ENCODE measurements at places on chromosomes 4 and X. TPM values are rescaled to one million over a fixed set of nuclear protein-coding genes. Genes with fewer than 3 reads are reported as not detected.

MOB1B gene
- total RNA-seq: 34.3 TPM

OFD1 gene
- total RNA-seq: 66.7 TPM

RAB9B gene
- 0.96 TPM for total RNA-seq

FDCSP gene
- not detected for total RNA-seq

HTN1 gene
- total RNA-seq: not detected

GRCh38 chr4:8000721-8001491, 61.2 kb upstream of the AFAP1 start:
- DNase-seq: no peak

- no peak for DNase-seq
Measured at GRCh38 chr4:61173799-61174198, 26.3 kb upstream of the ADGRL3 start.

DNA sequence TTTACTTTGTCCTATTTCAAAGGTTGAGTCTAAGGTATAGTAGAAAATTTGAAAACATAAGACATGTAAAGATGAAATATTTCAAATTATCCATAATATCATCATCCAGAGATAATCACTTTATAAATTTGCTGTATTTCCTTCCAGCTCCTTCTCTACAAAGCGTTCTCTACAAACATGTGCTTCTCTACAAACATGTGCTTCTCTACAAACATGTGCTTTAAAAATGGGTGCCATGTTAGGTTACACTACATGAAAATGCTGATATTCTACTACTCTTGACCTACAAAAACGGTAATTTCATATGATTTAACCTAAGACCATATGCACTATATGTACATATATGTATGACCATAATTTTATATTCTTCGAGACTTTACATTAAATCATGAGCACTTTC, 92.0 kb downstream of the FBXW7 start:
- DNase-seq: no peak

- no peak for DNase-seq
Measured at GRCh38 chr4:52755426-52755825, 4.2 kb upstream of the ERVMER34-1 start.

- DNase-seq: no peak
Measured at GRCh38 chrX:136094962-136095361, 52.4 kb upstream of the FHL1 start.

DNA sequence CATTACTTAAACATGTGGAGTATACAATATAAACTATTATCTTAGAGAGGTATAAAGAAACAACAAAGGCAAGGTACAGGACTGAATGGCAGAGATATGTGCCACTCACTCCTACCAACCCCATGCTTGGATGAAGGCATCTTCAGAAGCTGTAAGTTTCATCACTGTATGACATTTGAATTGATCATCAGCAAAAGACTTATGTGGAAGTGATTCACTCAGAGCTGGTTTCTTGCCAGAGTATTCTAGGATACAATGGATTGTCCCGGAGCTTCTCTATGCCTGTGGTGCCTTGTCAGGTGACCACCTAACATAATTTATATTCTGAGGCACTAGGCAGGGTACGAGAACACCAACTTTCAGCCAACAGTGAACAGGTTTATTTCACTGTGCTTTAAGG, 392.2 kb downstream of the PPP1R2C start:
- DNase-seq: no peak

- no peak for DNase-seq
Measured at GRCh38 chr4:78650106-78651024, 98.8 kb downstream of the ANXA3 start.

- DNase-seq: no peak
Measured at GRCh38 chrX:108642273-108642628, 94.1 kb downstream of the IRS4 start.

- DNase-seq: no peak
Measured at GRCh38 chrX:132631579-132632232, 142.9 kb upstream of the MBNL3 start.

DNA sequence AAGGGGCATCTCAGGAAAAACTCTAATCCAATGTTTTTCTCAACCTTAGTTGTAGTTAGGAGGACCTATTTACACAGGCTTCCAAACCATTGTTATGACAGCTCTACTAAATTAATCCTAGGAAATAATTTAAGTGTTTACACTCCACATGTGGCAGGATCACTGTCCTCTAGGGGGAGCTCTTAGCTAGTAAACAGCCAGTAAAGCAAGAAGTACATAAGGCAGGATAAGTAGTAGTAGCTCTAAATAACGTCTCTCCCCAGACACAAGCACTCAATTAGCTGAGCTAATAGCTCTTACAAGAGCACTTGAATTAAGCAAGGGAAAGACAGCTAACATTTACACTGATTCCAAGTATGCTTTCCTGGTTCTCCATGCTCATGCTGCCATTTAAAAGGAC, 37.3 kb downstream of the NUDT11 start:
- DNase-seq: peak; percentile 18

DNA sequence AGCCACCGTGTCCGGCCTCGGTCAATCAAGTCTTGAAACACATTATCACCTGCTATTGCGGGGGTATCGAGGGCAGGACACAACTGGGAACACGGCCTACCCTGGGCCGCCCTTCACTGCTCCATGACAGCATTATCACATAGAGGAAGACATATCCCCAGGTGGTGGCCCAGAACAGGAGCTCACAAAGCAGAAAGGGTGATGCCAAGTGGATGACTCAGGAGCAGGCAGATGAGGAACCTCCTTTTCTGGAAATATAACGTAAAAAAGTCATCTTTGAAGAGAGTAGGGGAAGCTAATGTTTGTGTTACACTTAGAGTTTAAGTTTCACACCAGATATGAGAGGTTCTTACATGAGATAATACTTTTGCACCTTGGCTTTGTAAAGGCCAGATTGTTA, 5.3 kb upstream of the SUPT20HL1 start:
- DNase-seq: no peak

Data from activated T-cell treated with anti-CD3 and anti-CD28 coated beads, Interleukin-2, amount 50 U/mL, for 72 hours (primary cell).